ENCODE measurements at places on chromosomes 12 and 14.

DNA sequence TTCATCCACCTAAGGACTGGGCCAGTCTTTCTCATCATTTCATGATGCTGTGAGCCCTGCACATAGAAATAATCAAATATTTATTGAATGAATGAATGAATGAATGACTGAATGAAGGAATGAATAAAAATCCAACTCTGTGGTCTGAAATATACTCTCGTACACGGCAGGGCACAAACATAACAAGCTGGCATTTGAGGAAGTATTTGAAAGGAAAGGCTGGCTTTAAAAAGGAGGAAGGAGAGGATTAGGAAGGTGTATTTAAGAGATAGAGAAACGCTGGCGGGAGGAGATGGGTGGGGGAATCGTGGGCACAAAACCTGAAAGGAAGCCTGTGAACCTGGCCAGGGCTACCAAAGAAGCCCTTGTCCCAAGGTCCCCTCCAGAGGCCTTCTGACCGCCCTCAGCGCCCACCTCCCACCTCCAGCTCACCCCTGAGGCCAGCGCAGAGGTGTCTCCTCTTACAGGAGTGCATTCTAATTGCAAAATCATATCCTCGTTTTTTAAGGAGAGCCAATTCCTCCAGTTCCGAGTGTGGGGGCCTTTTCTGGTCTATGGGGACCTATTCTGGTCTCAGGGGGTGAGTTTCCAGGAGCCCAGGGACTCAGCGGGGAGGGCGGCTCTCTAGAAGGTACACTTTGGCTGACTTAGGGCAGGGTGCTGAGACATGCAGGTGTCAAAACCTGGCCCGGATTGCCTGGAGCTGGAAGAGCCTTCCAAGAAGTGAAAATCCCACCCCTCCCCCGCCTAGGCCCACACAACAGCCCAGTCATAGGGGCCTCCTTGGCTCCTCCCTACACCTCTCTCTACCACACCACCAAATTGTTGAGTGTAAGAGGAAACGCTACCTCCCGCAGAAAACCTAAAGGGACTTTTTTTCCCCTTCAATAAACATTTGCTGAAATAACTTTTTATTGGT lies 8.7 kb upstream of the JDP2 start:
- peak; percentile 75 for DNase-seq

DNA sequence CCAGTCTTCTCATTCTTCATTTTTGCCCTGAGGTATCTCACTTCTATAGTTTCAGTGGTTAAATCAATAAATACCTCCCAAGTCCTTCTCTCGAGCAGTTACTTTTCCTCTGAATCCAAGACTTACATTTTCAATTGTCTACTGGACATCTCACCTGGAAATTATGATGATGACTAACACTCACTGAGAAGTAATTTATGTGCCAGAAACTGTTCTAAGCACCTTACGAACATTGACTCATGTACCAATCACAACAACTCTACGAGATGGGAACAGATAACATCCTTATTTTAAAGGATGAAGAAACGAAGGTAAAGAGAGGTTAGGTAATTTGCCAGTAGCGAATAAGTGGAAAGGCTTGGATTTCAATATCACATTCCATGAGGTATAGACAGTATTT lies 94.1 kb downstream of the EML5 start:
- no peak for DNase-seq

DNA sequence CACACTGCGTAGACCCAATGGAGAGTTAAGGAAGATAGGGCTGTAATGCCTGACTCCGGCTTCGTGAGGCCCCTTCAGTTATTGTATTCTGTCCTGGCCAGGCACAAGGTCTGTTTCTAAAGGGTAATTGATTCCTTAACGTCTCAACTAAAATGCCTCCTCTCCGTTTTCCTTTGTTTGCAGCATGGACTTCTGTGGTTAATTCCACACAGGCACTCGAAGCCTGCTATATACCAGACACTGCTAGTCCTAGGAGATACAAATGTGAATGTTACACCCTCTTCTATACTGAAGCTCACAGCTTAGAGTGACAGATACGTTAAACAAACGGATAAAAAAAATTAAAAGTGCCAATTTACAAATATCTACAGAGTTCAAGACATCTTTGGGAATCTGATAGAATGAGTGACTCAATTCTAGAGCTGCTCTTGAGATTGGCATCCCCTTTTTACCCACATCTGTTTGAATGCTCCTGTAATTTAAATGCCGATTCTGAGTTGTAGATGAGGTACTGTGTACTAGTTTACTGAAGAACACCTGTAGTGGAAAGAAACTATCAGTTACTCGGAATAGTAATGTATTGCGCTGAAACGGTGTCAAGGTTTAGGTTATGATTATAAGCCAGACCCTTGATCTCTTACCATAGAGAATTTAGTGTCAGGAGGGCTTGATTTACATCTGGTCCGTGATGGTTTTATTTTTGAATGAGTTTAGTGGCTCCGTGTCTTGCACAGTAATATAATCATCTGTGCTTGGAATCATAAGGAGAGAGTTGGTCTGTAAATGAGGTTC lies 784 bp downstream of the PSMA6 start:
- no peak for DNase-seq

DNA sequence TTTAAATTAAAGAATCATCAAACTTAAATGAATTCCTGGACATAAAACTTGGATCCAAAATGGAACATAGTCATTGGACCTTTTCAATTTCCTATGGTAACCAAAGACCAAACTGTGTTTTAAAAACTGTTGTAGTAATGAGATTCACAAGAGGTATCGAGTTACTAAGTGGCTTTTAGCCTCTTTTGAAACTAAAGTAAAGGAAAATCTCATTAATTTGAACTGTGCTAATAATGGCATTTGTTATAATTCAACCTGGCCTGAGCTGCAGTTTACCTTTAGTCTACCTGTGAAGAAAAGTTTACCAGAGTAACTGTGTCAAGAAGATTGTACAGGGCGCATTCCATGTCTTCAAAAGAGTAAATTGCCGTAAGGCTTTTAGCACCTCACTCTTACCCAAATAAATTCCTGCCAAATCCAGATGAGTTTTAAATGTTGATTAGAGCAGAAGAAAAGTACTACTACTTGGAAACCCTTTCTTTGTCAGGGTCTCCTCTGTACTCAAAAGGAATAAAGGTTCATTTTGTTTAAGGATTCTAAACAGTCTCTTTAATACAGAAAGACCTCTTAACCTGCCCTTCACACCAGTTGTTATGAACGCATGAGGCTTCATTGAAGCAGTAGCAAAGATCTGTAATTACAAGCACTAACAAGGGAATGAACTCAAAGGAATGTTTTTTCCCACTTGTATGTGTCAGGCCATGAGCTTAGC lies 17.1 kb upstream of the MED13L start:
- DNase-seq = no peak

- DNase-seq = no peak
Measured at GRCh38 chr14:92407410-92407809, 84.4 kb downstream of the SLC24A4 start.

- DNase-seq = no peak
Measured at GRCh38 chr12:49230805-49231194, 34.1 kb upstream of the TUBA1C start.

GRCh38 chr14:95034788-95035187 lies 122.5 kb downstream of the DICER1 start:
- DNase-seq = no peak

GRCh38 chr12:9961106-9961505 lies 10.1 kb upstream of the CLEC12A start:
- no peak for DNase-seq

DNA sequence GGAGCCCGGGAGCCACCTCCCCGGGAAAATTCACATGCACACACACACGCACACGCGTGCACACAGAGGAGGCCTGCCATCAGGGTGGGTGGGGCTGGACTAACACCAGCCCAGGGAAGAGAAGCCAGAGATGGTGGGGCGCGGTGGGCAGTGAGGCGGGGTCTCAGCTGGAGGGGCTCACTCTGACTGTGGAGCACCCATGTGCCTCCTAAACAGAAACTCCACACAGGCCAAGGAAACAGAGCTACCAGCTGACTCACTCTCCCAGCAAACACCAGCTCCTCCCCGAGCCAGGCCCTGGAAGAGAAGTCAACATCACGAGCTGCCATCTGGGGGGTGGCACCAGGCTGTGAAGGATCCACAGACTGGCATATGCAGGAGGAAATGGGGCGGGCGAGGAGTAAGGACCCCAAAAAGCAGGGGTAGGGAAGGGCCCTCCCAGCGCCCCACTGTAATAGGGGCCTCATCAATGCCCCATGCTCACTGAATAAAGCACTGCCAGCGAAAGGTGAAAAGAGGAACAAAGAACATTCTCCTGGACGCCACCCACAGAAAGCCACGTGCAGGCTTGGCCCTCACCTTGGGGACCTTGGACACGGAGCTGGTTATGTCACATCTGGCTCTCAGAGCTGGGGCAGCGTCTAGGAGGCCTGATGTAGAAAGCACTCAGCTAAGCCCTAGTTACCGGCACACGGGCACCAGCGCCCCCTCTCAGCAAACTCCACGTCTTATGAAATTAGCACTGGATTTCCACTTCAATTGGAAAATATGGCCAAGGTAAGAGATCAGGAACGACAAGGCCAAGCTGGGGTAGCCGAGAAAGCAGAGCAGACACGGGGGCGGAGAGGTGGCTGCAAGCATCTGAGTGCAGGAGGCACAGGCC lies 8.4 kb upstream of the INF2 start:
- no peak for DNase-seq

DNA sequence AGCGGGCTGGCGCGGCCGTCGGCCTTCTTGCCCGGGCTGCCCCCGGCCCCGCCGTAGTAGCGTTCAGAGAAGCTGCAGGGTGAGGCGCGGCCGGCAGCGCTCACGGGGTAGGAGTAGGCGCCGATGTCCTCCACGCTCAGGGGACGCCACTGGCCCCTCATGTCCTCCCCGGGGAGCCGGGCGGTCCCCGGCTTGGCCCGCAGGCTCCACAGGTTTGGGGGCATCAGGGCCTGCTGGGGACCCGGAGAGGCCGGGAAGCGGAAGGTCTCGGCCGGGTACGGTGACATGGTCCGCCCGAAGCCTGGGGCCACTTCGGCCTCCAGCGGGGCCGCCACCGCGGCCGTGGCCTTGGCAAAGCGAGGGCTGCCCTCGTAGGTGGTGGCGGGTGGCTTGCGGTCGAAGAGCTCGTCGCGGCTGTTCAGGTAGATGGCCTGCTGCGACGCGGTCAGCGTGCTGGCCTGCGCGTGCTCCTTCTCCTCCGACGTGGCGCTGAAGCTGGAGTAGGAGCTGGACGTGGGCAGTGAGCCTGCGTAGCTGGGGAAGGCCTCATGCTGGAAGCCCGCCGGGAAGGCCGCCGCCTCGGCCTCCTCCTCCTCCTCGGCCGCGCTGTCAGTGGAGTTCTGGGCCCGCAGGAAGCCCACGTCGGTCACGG lies 48.7 kb downstream of the BEGAIN start:
- no peak for DNase-seq

DNA sequence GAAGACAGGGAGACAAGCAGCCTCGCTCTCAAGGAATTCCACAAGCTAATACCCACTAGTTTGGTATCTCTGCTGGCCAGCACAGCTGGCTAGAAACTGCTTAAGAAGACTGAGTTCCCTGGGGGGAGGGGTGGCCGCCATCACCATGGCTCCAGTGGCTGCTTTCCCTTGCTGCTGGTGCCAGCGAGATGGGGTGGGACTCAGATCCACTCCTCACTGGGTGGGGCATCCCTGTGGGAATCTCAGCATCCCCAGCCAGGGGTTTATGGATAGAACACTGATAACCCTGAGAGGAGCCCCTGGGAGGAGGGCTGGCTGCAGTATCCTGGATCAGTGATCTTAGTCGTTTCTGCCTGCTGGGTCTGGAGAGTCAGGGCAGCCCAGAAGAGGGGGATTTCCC lies 170.6 kb upstream of the MDGA2 start:
- no peak for DNase-seq

- no peak for DNase-seq
Measured at GRCh38 chr14:61690982-61691381, 4.3 kb upstream of the HIF1A start.

DNA sequence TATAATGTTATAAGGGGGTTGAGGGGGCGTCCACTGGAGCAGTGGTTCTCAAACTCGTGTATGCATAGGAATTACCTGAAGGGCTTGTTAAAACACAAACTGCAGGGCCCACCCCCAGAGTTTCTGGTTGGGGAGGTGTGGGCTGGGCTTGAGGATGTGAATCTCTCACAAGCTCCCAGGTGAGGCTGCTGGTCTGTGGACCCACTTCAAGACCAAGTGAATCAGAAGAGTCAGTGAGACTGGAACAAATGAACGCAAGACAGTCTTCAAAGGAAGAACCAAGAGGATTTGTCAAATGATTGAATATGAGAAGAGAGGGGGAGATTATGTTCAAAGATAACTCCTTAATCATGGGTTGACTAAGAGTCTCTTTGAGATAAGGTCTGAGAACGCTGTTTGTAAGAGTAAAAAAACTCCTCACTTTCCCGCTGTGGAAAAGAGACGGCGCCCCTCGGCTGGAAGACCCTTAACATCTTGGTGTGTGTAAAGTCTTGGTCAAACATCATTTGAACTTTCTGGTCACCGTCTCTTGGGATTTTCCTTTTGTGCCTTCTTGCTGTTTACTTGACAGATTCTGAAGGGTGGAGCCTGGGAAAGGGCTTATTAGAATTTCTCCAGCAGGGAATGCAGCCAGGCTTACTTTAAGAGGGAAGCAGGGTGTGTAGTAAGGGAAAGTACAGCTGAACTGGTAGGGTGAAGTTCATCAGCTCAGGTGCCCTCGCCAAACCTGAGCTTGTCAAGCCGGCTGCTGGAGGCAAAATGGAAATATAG lies 5.3 kb upstream of the FOXN3 start:
- no peak for DNase-seq

GRCh38 chr12:93827179-93827578 lies 150.0 kb downstream of the CRADD start:
- DNase-seq = no peak

GRCh38 chr14:52583544-52583943 lies 30.9 kb downstream of the GPR137C start:
- no peak for DNase-seq

DNA sequence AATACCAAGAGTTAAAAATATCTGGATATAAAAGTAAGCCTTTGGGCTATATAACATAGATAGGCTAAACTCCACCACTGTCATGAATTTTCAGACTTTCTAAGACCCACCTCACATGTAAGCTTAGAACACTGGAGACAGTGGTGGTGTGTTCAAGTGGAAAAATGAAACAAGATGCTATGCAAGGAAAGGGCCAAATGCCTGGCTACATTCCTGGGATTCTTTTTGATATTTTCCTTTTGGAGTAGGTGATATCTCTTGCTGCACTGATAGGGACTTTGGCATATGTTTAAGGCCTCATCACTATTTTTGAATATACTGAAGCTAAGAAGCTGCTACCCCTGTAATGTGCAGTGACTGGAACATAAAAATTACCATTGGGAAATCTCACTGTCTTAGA lies 341.3 kb downstream of the SLC16A7 start:
- DNase-seq = no peak

- DNase-seq = no peak
Measured at GRCh38 chr12:95412482-95413311, 61.3 kb upstream of the METAP2 start.

GRCh38 chr14:59244581-59244980 lies 56.1 kb downstream of the DAAM1 start:
- no peak for DNase-seq

- DNase-seq = no peak
Measured at GRCh38 chr12:65335981-65336380, 57.5 kb downstream of the MSRB3 start.

Data from activated CD8-positive, alpha-beta memory T cell treated with anti-CD3 and anti-CD28 coated beads, Interleukin-2, amount 10 ng/mL, durations not matched to agents 7 days and 5 days (primary cell).